ENCODE measurements at places on chromosomes 1 and 21.

- DNase-seq = no peak
These were observed 60.3 kb upstream of the GPR153 start for GRCh38 chr1:6321205-6321604.

DNA sequence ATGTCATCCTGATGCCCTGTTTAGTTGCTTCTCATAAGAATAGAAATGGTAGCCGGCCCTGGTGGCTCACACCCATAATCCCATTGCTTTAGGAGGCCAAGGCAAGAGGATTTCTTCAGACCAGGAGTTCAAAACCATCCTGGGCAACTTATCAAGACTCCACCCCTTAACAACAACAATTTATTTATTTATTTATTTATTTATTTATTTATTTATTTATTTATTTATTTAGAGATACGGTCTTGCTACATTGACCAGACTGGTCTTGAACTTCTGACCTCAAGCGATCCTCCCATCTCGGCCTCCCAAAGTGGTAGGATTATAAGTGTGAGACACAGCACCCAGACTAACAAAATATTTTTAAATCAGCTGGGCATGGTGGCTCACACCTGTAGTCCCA, 4.0 kb downstream of the MT1HL1 start:
- no peak for DNase-seq

- DNase-seq = no peak
These were observed 44.1 kb downstream of the ALPL start for GRCh38 chr1:21553116-21553926.

- no peak for DNase-seq
These were observed 175.6 kb downstream of the NRIP1 start for GRCh38 chr21:14889080-14889810.

DNA sequence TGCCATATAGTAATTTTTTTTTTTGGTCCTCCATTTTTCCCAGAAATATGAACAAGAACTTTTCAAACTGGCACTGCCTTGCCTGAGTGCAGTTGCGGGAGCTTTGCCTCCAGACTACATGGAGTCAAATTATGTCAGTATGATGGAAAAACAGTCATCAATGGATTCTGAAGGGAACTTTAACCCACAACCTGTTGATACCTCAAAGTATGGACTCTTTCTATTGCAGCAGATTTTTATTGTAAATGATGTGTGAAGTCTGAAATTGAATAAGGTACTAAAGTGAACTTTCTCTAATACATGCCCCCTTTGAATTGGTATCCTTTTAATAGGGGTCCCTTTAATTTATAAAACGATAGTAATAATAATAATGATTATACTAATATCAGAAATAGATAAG, 234.9 kb downstream of the ZP4 start:
- DNase-seq = no peak

- DNase-seq = no peak
These were observed 40.2 kb upstream of the MPZL1 start for GRCh38 chr1:167681451-167682098.

DNA sequence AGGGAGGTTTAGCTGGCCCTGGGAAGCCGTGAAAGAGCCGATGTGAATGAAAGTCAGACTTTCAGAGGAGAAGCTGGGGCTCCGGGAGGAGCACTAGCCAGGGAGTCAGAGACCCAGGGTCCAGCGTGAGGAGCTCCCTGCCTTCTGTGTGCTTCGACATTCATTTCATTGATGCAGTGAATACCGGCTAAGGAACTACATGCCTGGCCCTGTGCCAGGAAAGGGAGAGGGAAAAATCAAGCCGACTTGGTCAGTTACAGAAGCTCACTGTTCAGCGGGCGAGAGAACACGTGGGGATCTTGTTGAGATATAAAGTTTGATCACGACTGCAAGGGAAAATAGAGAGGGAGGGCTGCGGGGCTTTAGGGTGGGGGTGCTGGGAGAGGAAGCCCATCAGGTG, 76.7 kb upstream of the RUNX3 start:
- DNase-seq = no peak

DNA sequence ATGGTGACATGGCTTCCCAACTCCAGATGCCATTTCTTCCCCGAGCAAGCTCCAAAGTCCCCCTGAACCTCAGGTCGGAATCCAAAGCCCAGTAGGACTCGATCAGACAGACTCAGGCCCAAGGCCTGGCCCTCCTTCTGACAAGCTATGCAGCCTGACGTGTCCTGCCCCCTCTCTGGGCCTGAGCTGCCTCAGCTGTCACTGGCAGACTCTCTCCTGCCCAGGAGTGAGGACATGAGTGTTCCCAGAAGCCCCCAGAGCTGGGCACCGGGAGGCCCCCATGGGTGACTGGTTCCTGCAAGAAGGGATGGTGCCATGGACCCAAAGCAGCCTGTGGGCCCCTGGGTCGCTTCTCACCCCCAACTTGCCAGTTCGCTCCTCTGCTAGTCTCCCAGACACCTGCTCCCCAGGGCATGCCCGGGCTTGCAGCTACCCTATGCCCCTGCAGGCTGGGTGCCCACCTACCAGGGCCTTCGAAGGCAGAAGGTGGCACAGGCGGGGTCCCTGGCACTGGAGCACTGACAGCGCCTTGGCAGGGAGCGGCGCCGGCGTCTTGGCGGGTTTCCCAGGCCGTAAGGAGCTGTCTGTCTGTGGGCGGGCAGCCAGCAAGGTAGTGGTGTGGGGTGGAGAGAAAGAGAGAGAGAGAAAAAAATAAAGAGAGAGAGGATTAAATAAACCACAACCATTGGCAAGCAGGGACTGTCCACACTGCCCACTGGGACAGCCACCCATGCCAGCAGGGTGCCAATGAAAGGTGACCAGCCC, 2.3 kb downstream of the EDN2 start:
- no peak for DNase-seq

GRCh38 chr1:184567637-184568036, 180.8 kb downstream of the C1orf21 start:
- DNase-seq = no peak

DNA sequence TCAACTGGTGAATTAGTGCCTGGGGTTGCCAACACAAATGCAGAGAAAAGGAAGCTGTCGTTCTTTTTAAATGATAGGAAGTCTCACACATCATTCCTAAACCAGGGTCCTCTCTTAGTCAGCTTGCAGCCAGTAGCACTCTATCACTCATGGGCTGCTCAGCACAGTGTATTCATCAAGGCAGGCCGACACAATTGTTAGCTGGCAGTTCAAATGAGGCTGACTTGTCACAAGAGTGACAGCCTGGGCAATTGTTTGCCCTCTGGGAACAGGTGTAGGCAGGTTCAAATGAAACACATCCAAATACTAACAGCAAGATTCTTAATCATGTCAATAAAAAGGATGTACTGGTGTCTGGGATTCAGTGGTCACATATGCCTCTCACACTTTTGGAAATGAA, 76.9 kb downstream of the ERICH3 start:
- no peak for DNase-seq

DNA sequence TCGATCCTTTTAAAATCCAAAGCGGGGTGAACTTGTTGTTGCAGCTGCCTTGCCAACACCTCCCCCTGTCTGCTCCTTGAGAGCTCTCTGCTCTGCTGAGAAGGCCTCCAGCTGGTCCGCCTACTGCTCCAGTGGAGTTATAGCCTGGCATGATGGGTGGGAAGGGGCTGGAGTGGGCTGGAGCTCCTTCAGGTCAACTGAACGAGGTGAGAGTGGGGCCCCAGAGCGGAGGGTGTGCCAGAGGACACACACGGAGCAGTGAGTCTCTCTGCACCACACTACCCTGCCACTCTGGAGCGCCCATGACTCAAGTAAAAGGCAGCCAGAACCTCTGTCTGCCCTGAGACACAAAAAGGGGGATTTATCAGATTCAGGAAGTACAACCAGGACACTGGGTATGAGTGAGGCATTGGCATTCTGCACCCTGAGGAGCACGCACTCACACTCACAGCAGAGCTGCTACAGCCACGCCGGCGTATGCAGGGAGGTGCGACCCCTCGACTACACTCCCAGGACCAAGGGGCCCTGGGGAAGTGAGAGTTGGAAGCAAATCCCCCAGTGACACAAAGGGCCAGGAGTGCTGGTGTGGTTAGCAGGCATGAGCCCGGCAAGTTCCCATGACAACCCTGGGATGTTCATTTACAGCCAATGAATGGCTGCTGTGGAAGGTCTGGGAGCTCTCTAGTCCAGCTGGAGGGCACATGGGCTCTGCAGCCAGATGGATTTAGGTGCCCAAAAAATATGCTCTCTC, 28.0 kb upstream of the EVA1B start:
- no peak for DNase-seq

DNA sequence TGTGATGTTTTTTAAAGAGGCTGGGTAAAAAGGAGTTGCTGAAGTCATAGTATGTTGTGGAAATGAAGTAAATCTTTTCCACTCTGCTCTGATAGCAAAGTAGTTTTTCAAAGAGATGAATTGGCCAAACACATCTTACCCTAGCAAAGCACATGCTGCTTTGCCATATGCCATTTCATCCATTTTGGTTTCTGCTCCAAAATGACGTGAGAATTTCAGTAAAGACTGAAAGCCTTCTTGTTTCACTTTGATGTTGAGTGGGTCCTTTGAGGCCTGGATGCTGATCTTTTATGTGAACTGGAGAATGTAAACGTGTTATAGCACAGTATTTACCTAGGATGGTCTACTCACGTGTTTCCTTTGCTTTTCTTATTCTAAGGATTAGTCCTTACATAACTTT, 73.3 kb upstream of the PGD start:
- DNase-seq = no peak

DNA sequence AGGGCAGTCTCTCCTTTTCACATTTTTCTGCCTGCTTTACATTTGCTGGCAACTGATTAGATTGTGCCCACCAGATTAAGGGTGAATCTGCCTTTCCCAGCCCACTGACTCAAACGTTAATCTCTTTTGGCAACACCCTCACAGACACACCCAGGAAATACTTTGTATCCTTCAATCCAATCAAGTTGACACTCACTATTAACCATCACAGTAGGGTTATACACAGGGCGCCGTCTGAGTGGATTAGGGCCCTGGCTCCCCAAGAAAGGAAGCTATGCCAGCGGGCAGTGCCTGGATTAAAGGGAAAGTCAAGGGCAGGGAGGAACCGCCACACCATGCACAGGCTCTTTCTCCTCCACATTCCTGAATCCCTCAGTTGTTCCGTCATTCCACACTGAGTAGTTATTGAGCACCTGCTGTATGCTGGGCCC, 56.2 kb downstream of the EVA1C start:
- no peak for DNase-seq
